Activated T-cell treated with anti-CD3 and anti-CD28 coated beads for 1 hour (primary cell): ENCODE measurements at places on chromosomes 3 and 15.

- no peak for DNase-seq
Observed at GRCh38 chr3:170815340-170815739, 54.7 kb downstream of the RPL22L1 start.

GRCh38 chr3:7897655-7898054 lies 604.0 kb upstream of the LMCD1 start:
- DNase-seq: no peak

GRCh38 chr3:72395776-72396311 lies 452.4 kb downstream of the SHQ1 start:
- no peak for DNase-seq

- DNase-seq: no peak
Observed at GRCh38 chr3:43249405-43249804, 36.9 kb upstream of the SNRK start.

GRCh38 chr15:50810128-50810527 lies 44.6 kb upstream of the SPPL2A start:
- DNase-seq: no peak

- DNase-seq: no peak
Observed at GRCh38 chr3:15982667-15983196, 185.0 kb upstream of the ANKRD28 start.

- no peak for DNase-seq
Observed at GRCh38 chr3:64270866-64271260, 45.6 kb upstream of the PRICKLE2 start.

DNA sequence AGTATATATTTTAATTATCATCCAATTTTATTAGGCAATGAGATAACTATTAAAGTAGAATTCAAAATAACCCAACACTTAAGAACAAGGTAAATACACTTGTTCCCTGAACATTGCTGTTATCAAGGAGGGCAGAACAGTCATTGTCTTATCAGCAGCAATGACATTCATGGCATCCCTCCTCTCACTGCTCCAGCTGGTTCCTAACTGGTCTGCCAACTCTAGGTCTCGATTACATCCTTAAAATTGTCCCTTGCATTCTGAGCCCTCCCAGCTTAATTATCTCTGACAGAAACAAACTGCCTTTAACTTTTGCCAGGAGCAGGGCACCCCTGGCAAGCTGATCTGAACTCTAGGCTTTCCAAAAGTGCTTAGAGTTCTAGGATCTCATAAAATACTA lies 14.0 kb upstream of the DYNC1LI1 start:
- no peak for DNase-seq

GRCh38 chr3:14793126-14793857 lies 25.5 kb upstream of the FGD5 start:
- no peak for DNase-seq

DNA sequence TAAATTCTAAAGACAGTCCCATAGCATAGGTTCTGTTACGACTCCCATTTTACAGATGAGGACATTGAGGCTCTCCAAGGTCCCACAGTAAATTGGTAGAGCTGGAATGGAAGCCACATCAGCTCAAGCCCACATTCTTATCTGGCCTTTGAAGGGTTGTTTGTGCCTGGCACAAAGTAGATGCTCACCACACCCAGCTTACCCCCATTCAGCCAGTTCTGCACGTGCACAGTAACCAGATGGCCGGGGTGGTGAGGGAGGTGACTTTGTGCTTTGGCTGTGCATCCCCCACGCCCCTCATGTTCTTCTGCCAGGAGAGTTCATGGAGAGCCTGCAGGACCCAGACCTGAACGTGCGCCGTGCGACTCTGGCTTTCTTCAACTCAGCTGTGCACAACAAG lies 16.2 kb downstream of the RPL32 start:
- no peak for DNase-seq
